Upper lobe of right lung (tissue), 1 donor: ENCODE measurements at places on chromosomes 16 and 17.

DNA sequence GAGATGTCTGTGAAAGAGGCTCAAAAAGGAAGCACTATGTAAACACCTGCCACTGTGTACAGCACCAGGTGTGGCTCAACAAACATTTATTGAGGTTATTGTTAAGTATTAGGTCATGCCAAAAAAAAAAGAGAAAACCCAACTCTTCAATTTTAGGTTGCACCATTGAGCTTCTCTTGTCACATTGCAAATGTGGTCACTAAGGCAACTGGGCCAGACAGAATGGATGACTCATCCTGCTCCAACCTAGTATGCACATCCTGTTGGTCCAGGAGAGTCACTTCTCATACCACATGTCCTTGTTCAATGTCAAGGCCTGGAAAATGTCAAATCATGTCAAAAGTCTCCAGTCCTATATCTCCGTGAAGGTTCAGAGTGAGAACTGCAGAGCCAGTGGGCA lies 25.0 kb downstream of the HOXB1 start:
- no peak for DNase-seq

DNA sequence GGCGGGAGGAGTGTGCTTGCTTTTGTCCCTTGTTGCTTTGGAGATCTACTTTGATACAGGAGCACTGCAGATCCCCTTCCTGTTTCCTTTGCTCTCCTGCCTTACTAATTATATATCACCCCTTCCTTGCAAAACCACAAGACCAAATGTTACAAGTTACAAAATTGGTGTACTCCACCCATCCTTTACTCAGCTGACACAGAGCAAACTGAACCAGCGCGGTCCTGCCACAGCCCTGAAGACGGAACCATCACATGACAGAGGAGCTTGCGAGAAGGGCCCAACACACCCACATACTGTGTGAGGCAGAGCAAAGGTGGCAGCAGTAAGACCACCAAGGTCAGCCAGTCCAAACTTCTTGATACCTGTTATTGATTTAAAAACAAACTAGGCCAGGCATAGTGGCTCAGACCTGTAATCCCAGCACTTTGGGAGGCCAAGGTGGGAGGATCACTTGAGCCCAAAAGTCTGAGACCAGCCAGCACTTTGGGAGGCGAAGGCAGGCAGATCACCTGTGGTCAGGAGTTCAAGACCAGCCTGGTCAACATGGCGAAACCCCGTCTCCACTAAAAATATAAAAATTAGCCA lies 33.2 kb downstream of the CYTH1 start:
- peak; percentile 81 for DNase-seq

DNA sequence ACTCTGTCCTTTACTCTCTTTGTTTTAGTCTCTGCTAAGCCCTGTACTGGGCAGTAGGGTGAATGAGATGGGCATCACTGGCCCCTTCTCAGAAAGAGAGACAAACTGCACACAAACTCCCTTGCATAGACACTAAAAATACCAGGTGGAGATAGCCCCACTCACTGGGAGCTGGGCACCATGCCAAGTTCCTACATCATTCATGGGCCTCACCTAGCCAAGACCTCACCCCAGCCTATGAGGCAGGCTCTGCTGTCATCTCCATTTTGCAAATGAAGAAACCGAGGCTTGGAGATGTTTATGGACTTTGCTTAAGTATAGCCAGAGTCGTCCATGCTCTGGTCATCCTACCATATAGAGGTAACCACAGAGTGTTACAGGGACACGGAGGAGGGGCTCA lies 499.8 kb upstream of the CDH11 start:
- DNase-seq: no peak

- DNase-seq: no peak
Observed at GRCh38 chr17:67256075-67256732, 11.2 kb upstream of the HELZ start.

DNA sequence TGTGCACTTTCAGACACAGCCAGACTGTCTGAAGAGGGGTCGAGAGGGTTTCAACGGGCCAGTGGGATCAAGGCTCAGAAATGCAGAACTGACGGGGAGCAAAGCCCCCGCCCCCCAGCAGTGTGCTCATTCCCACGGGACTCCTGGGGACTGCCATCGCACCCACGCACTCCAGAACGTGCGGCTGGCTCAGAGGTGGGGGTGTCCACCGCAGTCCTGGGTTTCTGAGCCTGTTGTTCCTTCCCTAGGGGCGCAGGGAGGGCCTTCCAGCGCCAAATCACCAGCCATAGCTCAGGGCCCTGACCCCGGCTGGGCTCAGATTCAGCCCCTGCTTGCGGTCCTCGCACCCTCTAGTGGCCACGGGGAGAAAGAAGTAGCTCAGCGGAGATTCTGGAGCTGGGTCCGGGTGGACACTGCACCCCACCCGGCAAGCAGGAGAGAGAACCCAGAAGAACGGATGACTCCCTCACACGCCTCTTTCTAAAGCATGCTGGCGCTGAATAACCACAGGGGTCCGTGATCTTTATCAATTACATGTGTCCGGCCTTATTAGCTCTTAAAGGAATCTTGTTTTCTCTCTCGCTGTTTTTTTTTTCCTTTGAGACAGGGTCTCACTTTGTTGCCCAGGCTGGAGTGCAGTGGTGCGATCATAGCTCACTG lies 45.0 kb upstream of the USP7 start:
- DNase-seq: peak; percentile 87

DNA sequence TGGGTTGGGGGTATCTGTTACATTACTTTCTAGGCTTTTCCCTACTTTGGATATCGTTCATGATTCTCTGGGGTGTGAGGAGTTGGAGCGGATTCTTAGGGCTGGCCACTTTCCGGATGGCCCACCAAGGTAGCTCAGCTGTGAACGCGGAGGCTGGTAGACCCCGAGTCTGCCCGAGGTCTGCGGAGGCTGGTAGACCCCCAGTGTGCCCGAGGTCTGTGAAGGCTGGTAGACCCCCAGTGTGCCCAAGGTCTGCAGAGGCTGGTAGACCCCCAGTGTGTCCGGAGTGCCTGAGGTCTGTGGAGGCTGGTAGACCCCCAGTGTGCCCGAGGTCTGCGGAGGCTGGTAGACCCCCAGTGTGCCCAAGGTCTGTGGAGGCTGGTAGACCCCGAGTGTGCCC lies 99.2 kb upstream of the ZNF469 start:
- no peak for DNase-seq

- no peak for DNase-seq
Observed at GRCh38 chr17:67891481-67892119, 66.3 kb downstream of the BPTF start.

- no peak for DNase-seq
Observed at GRCh38 chr17:59527325-59527917, 38.0 kb upstream of the DHX40 start.

DNA sequence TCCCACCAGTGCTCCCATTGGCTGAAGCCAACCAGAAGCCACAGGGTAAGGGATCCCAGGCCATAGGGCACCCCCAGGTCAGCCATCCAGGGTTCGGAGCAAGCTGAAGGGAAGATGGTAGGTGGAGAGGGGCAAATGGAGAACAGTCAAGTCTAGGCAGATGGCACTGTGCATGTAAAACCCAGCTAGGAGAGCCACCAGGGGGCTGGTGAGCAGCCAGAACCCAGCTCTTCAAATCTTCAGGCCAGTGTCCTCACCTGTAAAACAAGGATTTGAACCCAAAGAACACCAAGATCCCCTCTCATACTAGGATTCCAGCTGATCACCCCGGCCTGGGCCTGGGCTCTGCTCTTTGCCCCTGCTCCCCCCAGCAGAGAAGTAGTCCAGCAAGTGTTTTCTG lies 43.5 kb downstream of the GINS3 start:
- no peak for DNase-seq

GRCh38 chr17:37220607-37220953 lies 155.2 kb upstream of the C17orf78 start:
- no peak for DNase-seq

DNA sequence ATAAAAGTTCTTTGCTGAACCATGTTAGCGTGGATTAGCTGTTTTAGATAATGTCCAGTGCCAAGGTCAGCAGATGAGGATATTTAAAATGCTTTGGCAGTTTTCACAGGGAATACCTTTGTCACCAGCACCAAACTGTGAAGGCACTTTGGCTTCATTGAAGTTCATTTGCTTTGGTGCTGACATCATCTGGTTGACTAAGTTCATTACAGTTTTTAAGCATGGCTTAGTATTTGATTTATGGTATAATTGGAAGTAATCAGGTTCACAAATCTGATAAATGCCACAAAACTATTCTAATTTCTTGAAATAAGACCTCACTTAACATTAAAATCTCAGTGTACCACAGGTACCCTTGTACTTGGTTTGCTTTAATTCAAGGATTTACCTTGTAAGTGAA lies 4.3 kb downstream of the GID4 start:
- DNase-seq: no peak

DNA sequence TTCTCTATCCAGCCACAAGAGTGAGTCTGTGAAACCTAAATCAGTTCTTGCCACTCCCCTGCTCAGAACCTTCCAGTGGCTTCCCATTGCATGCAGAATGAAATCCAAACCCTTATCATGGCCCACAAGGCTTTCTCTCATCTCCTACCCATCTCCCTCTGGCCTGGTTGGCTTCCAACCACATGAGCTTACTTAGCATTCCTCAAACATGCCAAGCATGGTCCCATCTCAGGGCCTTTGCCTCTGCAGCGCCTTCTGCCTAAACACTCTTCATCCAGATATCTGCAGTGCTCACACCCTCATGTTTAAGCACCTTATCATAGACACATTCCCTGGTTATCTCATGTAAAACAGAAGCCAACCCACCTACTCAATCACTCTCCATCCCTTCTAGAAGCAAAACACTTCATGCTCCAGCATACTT lies 15.5 kb downstream of the TK2 start:
- no peak for DNase-seq

GRCh38 chr17:56548661-56549060 lies 44.8 kb upstream of the NOG start:
- DNase-seq: no peak

DNA sequence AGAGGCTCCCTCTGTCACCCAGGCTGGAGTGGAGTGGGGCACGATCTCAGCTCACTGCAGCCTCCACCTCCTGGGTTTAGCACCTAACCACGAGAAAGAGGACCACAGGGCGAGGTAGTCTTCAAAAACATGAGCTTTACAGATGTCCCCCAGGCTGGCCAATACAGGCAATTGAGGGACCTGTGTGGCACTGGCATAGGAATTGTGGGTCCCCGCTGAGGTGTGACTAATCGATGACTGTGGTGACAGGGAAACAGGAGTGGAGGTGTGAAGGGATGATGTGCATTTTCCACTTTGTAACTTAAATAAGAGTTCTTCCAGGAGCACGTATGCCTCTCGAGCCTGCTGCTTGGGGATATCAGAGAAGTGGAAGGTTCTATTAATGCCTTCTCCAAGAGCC lies 12.6 kb upstream of the ARHGAP17 start:
- no peak for DNase-seq

- DNase-seq: peak; percentile 83
Observed at GRCh38 chr17:30236766-30237165, 1.3 kb upstream of the SLC6A4 start.

- peak; percentile 92 for DNase-seq
Observed at GRCh38 chr17:28726226-28726626, at the start of gene TLCD1. Gene TLCD1, minus strand, starts transcription at chr17:28726233. Its CDS starts 136 bp downstream, at chr17:28726097.

GRCh38 chr17:50833510-50834428 lies 1.6 kb upstream of the WFIKKN2 start:
- DNase-seq: no peak

GRCh38 chr17:38658741-38659345 lies 15.9 kb downstream of the EPOP start:
- DNase-seq: peak; percentile 74

DNA sequence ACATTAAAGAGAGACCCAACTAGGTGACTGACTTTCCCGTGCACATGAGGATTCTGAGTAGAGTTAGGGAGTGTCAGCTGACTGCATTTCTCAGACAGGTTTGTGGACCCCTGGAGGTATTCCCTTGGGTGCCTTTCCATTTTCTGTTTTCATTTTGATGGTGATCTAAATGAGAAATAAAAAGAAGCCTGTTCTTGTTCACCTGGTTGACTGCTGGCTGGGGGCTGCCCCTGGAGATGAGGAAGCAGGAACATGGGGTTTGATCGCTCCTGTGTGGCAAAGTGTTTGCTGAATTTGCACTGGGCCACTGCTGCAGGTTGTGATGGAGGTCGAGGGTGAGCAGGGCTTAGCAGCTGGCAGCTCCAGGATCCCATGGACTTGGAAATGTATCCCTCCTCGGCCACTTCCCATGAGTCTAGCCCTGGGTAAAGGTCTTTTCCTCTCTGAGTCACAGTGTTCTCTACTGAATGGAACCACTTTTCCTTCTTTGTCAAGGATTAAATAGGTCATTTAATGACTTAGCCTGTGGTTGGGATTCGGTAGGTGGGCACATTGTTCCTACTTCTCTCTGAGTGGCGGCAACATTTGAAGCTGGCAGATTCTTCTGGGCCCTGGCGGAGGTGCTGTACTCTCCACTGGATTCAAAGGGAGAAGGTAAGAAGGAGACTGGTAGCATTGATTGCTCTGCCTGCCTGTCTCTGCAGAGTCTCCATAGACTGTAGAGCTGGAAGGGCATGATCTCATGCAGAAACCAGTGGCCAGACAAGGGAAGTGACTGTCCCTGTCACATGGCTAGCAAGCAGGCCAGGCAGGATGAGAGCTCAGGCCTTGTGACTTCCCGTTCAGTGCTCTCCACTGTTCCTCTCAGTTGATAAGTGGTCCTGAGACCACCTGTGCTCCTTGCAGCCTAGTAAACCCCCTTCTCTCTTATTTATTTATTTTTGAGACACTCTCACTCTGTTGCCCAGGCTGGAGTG lies 17.9 kb downstream of the SNX29 start:
- no peak for DNase-seq

DNA sequence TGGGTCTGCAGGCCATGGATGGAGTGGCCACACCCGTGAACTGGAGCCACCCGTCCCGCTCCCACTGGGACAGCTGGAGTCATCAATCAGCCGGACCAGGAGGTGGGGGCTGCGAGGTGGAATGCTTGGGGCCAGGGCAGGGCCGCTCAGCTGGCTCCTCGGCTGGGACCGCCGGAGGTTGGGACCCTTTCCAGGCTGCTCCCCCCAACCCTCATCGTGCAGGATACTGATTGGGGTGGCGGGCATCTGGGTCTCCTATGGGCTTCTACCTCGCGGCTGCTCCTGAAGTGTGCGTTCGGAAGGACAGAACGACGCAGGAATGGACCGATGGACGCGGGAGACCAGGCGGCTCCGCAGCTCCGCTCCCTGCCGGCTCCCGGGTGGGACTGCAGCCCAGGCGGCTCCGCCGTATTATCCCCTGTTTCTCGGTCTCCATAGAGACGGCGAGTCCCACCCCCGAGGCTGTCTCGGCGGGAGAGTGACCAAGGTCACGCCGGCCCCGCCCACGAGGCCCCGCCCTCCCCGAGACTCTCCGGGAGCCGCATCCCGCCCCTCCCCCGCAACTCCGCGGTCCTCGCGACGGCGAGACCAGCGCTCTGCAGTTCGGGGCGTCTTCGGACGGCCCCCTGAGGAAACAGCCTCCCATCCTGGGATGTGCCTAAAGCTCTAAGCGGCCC lies at the start of gene TPPP3:
Gene TPPP3, minus strand, starts transcription at position 388 of the 677 bp plus-strand sequence. CDS start 2,387 bp downstream, outside the sequence.
- DNase-seq: peak; percentile 90

- no peak for DNase-seq
Observed at GRCh38 chr16:13779676-13780075, 140.3 kb upstream of the ERCC4 start.

DNA sequence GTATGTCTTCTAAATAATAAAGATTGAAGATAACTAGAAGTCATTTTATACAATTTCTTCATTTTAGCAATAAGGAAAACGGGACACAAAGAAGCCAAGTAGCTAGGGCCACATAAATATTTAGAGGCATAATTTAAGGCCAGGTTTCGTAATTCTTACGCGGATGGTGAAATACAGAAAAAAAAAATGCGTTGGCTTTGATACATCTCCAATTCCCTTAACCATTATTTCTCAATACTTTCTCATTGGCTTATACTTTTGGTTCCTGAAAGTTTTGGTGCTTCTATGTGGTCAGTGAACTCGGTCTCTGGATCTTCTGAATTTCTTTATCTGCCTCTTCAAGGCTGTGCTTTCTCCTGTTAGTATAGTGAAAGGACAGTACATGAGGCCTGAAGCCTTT lies 888.1 kb downstream of the KCNJ2 start:
- DNase-seq: no peak
